ENCODE measurements at places on chromosomes 6 and 20.

- DNase-seq, result no peak
Observed at GRCh38 chr6:48111143-48111506, at the start of gene PTCHD4. Gene PTCHD4, minus strand, starts transcription at chr6:48111197. Its CDS starts 42,240 bp downstream, at chr6:48068957.

GRCh38 chr6:106773522-106773921 lies 144.1 kb downstream of the QRSL1 start:
- no peak for DNase-seq

DNA sequence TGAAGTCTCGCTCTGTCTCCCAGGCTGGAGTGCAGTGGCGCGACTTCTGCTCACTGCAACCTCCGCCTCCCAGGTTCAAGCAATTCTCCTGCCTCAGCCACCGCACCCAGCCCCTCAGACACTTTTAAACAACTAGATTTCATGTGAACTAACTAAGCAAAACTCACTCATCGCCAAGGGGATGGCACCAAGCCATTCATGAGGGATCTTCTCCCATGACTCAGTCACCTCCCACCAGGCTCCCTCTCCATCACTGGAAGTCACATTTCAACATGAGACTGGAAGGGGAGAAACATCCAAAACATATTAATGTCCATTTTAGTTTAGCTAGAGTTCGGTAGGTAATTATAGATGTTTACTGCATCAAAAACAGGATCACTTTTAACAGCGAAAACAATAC lies 95.9 kb upstream of the PRL start:
- no peak for DNase-seq

- DNase-seq, result no peak
Observed at GRCh38 chr6:143614235-143614634, 63.5 kb upstream of the PHACTR2 start.

DNA sequence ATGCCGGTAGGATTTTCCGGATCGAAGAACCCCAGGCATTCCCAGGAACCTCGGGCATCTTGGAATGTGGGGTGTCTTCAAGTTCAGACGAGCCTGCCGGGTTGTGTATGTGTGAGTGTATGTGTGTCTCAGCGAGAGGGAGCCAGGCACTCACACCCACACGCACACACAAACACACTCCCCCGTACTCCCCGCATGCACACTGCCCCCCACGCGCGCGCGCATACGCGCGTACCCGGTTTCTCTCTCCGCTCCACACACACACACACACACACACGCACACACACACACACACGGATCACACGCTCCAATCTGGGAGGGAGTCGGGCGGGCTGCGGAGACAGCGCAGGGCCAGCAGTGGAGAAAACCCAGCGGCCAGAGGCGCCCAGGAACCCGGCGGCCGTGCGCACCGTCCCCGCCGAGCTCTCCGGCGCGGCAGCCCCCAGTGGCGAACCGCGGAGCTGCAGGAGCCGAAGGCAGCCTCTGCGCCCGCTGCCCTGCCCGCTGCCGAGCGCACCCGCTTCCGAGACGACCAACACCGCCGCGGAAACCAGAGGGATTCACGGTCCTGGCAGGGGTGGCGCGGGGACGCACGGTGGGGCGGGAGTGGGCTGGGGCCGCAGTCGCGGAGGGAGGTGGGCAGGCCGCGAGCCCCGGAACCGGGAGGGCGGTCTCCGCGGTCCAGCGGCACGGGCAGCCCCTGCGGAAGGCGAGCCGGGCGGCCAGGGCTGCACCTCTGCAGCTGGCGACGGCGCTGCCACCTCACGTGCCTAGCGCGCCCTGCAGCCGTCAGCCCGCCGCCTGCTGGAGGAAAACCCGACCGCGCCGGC lies at the start of gene LRFN2:
Gene LRFN2, minus strand, starts transcription at position 125 of the 830 bp plus-strand sequence.
- DNase-seq, result peak; percentile 70

DNA sequence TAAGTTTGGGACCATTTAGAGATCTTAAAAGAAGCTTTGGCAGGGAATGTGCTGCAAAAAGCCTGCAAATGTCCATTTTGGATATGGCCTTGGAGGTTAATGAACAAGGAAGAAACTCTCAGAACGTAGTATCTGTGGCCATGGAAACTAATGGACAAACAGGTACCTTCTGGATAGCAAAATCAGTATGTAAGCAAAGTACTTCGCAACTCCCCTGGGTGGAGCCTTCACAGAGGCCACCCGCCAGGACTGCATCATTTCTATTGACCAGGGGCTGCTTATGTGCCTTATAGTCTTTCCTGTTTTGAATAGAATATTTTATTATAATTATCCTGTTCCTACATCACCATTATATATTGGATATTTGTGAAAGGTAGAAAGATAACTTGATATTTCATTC lies 510.8 kb upstream of the SYNCRIP start:
- no peak for DNase-seq

DNA sequence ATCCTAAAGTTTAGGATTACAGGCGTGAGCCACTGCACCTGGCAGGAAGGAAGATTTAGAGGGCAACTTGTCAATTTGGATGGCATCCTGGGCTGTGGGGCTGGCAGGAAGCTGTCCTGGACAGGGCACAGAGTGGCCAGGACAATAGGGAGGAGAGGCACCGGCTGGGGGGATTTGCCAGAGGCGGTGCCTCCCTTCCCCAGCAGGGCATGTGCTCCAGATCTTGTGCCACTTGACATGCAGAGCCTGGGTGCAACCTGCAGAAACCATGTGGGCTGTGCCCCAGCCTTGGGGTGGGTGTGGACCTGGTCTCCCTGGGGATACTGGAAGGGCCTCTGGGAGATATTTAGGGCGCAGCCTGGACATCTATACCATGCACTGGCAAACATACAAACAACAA lies 58.6 kb upstream of the EEF1A1 start:
- DNase-seq, result no peak

DNA sequence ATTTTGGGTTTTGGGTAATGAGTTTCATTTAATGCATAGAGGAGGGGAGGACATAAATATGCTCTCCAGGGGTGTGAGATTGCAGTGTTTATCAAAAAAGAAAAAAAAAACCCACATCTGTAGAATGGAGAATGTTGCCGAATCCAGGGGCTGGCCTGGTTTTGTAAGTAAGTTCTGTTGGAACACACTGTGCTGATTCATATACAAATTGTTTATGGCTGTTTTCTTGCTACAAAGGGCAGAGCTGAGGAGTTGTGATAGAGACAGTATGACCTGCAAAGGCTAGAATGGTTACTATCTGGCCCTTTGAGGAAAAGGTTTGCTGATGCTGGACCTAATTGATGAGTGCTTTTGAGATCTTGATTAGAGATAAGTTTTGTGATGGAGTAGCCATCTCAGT lies 30.4 kb downstream of the SCAF8 start:
- DNase-seq, result no peak

DNA sequence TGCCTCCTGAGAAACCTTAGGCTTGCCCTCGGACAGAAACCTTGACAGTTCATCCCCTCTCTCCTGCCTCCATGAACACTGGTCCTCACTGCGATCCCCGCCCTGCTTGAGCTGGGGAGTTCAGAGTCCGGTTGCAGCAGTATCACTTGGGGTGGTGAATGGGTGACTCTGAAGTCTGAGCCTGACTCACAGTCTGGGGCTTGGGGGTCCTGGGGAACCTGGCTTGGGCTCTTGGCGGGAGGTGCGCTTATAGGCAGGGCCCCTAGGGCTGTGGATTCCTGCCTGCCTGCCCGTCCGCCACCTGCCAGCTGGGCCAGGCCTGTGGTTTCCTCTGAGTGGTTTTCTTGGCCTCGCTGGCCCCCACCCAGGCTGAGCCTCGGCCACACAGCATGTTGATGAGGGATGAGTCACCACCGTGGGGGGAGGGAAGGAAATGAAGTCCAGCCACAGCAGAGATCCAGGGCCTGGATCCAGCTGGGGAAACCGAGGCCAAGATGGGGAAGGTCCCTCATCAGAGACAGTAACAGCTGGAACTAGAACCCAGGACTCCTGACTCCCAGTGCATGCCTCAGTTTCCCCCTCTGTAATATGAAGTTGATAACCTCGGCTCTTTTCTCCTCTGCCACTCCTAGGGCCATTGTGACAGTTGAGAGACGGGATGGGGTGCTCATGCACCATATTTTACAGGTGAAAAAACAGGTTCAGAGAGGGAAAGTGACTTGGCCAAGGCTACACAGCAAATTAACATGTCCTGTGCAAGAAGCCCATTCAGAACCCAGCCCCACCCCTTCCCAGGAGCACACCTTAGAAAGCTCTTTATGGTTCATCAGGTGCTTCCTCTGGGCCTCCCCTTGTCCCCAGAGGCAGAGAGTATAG lies 9.2 kb downstream of the FOXS1 start:
- DNase-seq, result no peak

DNA sequence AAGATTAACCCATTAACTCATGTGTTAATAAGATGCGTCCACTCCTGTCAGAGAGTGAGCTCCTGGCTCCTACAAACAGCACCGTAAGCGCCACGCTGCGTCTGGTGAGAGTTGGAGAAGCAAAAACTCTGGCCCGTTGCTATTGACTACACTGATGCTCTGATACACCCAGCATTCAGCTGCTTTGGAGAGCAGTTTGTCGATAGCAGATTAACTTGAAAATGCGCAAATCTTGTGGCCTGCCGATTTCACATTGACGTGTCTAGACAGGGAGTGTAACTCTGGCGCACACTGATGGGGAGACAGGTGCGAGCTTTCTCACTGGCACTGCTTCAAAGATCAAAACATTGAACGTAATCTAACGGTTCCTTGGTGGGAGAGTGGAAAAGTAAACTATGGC lies 151.7 kb upstream of the RPS6KA2 start:
- DNase-seq, result no peak

DNA sequence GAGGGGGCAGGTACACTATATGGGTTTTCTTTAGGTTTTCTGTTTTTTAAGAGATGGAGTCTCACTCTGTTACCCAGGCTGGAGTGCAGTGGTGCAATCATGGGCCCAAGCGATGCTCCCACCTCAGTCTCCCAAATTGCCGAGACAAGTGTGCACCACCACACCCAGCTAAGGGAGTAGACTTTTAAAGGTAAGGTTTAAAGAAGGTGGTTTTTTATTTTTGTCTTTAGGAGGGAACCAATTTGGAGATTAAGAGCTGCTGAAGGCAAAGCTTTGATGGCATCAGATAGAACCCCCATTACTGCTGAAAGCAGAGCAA lies 7.9 kb downstream of the SRSF6 start:
- no peak for DNase-seq

- no peak for DNase-seq
Observed at GRCh38 chr6:125285936-125286335, 15.8 kb downstream of the HDDC2 start.

GRCh38 chr6:40523505-40524172 lies 63.5 kb downstream of the LRFN2 start:
- no peak for DNase-seq

DNA sequence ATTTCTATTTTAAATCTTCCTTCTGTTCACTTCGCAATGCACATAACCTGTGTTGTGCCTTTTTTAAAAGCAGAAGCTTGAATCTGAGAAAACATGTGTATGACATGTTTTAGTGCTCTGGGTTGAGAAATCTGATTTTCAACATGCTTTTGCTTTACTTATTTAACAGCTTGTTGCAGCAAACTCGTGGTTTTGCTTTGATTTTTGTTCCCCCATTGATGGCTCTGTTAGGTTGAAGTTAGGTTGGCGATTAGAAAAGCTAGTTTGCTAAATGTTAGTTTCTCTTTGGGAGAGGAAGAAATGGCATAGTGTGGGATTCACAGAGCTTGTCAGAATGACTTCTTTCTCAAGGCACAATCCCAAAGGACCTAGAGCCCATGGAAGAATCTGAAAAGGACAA lies 170.8 kb downstream of the TMEM242 start:
- DNase-seq, result no peak

GRCh38 chr20:34074101-34074760 lies 37.8 kb downstream of the EIF2S2 start:
- peak; percentile 30 for DNase-seq

Data from stimulated activated CD4-positive, alpha-beta T cell treated with anti-CD3 and anti-CD28 coated beads, Interleukin-1b, Interleukin-23, amount 100 ng/mL, for 48 hours (primary cell).